ENCODE measurements at places on chromosomes 2 and 18.

- DNase-seq: no peak
Measured at GRCh38 chr18:62723666-62724281, 8.4 kb downstream of the PHLPP1 start.

- no peak for DNase-seq
Measured at GRCh38 chr2:52192656-52193055, 1160.7 kb upstream of the NRXN1 start.

DNA sequence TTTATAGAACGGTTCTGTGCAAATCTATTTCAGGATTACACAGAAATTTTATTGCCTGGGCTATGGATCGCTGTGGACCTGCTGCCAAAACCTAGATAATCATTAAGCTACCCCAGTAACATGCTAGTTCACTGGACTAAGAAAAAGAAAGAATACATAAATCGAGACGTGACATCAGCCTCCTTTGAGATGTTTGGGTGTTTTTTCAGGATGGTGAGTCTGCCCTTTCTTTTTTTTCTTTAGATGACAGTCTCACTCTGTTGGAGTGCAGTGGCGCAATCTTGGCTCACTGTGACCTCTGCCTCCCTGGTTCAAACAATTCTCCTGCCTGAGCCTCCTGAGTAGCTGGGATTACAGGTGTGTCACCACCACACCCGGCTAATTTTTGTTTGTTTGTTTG, 52.0 kb downstream of the FHOD3 start:
- DNase-seq: no peak

DNA sequence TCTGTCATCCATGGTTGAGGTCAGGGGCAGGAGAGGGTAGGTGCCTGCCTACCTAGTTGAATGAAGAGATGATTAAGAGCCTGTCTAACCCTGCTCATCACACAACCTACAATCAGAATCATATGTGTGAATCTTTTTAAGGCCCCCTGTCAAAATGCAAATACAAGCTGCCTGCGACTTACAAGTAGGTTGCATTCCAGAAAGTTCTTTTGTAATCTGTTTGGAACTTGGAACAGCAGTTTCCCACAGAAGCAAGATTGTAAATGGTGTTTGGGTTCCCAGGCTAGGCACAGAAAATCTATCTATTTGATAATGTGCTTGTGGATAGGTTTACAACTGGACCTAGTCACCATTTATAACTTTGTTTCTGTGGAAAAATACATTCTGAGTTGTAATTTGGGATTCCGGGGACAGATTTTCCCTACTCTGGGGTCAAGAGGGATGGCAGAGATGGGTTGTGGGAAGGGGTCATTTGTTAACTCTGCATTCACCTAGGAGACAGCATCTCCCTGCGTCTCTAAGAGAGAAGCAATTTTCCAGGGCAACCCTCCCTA, 4.4 kb downstream of the LIPG start:
- no peak for DNase-seq

DNA sequence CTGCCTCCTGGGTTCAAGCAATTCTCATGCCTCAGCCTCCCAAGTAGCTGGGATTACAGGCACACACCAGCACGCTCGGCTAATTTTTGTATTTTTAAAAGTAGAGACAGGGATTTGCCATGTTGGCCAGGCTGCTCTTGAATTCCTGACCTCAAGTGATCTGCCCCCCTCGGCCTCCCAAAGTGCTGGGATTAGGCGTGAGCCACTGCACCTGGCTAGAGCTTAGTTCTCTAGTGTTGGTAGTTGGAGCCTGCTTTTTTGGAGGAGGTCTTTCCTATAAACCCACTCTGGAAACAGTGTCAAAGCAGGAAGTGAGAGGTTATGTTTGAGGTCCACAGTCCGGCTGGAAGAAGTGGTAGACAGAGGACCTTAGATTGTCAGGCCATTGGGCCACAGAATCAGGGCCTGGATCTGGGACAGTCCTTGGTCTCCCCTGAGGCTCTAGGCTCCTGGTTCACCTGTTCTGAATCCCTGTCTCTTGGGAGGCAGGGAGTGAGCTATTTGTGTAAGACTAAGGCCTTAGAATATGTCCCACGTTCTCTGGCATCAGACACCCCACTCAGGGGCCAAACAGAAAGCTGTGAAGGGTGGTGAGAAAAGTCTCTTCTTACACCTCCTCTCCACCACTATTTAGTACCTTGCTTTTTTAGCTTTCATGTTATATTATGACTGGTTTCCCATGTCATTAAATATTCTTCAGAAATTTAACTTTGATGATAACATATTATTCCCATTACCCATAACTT, 34.5 kb downstream of the PCBP1 start:
- DNase-seq: no peak

DNA sequence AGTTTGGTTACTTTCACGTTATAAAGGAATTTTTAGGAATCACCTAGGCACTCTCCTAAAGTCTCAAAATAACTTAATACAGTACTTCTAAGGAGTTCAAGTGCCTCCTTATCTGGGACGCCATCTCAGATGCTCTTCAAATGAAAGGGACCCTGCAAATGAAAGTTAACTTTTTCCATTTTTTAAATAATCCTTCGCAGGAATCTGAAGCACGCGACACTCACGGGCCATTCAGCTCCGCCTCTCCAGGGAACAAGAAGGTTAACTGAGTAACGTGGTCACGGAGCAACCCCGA, 537 bp upstream of the ZC3H15 start:
- no peak for DNase-seq

DNA sequence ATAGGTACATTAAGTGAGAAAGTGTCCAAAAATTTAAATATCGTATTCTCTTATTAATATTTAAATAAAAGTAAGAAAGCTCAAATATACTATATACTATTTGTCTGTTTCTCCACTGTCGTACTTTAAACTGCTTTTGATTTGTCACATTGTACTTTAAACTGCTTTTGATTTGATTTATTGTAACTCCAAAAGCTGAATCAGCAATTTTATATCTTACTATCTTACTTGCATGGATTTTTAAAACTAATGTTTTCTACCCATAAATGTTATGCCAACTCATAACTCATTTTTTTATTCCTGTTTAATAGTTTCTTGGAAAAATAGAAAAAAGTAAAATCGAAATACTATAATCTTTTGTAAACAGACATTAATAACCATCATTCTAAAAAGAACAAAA, 1128.2 kb upstream of the ACVR2A start:
- no peak for DNase-seq

GRCh38 chr2:182726473-182726872, 10.4 kb downstream of the DNAJC10 start:
- DNase-seq: no peak

DNA sequence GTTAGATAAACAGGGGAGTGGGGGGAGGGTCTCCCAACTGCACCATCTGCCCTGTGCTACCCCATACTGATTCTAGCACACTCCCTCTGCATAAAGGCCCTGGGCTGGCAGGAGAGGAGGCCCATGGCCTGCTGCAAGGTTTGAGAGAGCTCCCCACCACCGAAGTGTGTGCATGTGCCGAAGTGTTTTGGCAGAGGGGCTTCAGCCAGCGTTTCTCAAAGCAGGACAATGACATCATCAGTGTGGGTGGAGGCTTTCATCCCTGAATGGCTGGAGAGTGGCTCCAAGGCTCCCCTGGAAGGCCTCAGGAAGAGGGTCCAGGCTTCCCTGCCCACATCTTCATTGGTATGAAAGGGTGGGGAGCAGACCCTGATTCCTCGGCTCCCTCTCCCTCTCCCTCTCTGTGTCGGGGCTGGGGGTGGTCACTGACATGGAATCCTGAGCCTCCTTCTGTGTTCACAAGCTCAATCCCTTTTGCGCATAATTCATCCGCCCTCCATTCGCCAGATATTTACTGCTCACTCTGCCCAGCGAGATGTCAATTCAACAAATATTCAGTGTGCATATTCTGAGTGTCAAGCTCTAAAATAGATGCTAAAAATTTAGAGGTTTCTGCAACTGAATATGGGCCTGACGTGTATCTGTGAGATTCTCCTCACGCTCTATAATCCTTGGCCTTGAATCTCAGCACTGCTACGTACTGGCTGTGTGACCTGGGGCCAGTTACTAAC, 122.1 kb downstream of the CELF4 start:
- no peak for DNase-seq

All from CD4-positive, alpha-beta T cell treated with Interleukin-4 for 1 hour (primary cell).